D341Med (cell line): ENCODE measurements at places on chromosomes 12 and 14.
A peak's percentile ranks its signal among the peaks of the same experiment; 100 is the strongest.

DNA sequence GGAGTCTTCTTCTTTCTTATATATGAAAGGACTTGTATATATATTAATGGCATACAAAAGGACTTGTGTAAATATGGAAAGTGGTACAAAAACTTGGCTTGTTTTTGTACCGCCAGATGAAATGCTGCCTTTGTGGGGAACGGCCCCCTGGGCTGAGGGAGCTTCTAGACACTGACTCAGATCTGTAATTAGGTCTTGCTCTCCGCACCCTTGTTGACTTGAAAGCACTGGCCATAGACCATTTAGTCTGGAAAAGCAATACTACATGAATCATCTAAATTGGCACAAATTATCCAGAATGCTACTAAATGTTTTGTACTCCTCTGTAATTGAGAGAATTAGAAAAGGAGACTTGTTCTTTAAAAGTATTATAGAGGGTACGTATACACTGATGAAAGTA, 399.9 kb upstream of the RGS6 start:
- no peak for DNase-seq

GRCh38 chr14:105195522-105196264, 14.6 kb upstream of the NUDT14 start:
- DNase-seq = no peak

DNA sequence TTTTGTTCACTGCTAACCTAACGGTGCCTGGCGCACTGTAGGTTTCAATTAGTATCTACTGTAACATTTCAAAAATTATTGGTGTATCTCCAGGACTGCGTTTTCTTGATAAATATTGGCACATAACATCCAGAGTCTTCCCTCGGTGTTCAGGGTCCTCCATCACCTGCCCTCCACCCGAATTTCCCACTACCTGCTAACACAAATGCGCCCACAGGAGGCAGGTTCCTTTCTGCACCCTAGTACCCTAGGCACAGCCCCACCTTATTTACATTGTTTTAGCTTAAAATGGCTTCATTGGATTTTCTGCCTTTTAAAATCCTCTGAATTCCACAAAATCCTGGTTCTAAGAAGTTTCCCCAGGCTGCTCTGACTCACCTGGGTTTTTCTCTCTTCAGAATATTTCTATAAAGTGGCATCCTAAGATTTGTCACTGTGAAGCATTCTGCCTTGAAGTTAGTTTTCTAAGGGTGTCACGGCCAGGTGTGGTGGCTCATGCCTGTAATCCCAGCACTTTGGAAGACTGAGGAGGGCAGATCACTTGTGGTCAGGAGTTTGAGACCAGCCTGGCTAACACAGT, 38.6 kb downstream of the CPM start:
- DNase-seq = no peak

DNA sequence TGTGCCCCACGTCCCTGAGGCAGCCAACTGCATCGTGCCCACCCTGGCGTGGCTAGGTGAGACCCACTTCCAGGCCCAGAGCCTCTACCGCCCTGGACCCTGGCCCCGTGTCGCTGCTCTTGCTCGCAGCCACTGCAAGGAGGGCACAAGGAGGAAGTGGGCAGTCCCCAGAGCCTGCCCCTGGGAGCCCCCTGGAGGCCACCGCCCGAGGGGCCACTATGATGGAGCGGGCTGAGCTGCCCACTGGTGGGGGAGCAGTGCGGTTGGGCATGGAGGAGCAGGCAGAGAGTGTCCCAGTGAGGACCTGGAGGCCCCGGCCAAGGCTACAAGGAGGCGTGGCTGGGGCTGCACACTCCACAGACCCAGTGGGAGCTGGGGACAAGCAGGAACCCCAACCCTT, 323.6 kb downstream of the PCNX1 start:
- DNase-seq = no peak

DNA sequence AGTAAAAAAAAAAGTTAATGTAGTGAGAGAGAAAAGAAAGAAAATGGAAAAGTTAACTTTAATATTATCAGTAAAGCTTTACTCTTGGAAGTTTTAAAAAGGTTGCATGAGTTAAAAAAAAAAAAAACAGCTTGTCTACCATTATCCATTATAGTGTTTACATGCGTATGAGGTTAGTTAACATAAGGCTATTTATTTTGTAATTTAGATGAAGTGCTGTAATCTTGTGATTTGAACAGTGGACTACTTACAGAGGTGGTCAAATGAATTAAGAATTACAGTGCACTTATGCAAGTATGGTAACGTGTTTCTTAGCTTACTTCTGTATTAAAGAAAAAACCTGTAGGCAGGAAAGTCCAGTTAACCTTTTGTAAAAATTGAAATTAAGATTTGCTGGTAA, 30.7 kb downstream of the WASHC4 start:
- no peak for DNase-seq

- DNase-seq = peak; percentile 45
Measured at GRCh38 chr12:97404543-97404942, 58.1 kb upstream of the RMST start.

- DNase-seq = no peak
Measured at GRCh38 chr14:104396682-104397470, 182.7 kb upstream of the C14orf180 start.

DNA sequence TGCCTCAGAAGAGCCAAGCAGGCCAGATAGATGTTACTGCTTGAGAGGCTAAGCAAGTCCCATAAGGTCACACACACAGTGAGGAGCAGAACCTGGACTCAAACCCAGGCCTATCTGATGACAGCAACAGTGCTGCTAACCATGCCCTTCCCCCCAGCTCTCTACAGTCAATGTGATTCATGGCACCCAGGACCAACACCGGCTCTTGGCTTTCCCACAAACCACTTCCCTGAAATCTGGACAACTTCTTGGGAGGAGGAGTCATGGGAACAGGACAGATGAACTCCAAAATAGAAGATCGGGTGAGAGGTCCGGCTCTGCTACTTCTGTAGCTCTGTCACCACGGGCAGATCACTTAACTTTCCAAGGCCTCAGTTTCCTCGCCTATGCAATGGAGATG, 716 bp upstream of the PTGDR start:
- DNase-seq = no peak

DNA sequence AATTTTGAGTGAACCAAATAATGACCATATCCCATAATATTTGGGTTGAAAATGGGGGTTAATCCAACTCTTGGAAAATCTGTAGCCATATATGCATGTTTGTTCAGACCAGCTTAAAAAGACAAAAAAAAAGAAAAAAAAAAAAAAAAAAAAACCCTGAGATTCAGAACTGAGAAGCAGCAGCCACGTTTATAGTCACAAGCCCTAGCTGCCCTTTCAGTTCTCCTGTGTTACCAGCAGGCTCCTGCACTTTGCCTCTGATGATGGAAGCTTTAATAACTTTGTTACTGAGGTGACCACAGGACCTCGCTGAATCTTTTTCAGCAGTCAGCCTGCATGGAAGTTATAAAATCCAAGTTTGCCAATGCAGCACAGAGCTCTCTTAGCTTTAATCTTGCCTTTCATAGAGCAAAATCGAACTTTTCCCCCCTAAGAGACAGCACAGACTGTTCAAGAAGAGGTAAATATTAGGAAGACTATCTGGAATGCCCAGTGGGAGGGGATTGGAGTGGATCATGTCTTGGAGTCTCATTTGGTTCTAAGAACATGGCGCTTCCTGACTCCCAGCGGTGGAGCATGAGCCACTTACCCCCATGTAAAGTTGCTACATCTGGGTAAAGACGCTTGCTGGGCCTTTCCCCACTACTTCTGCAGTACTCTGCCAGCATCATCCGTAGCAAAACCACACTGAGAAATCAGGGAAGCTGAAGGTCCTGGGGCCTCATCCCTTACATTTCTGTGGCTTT, 20.6 kb downstream of the GNG2 start:
- no peak for DNase-seq

- DNase-seq = no peak
Measured at GRCh38 chr14:99573436-99574098, 30.4 kb downstream of the CCDC85C start.

GRCh38 chr12:24945039-24945438, 3.9 kb downstream of the BCAT1 start:
- DNase-seq = no peak

GRCh38 chr12:89959179-89959578, 250.5 kb upstream of the ATP2B1 start:
- DNase-seq = no peak

DNA sequence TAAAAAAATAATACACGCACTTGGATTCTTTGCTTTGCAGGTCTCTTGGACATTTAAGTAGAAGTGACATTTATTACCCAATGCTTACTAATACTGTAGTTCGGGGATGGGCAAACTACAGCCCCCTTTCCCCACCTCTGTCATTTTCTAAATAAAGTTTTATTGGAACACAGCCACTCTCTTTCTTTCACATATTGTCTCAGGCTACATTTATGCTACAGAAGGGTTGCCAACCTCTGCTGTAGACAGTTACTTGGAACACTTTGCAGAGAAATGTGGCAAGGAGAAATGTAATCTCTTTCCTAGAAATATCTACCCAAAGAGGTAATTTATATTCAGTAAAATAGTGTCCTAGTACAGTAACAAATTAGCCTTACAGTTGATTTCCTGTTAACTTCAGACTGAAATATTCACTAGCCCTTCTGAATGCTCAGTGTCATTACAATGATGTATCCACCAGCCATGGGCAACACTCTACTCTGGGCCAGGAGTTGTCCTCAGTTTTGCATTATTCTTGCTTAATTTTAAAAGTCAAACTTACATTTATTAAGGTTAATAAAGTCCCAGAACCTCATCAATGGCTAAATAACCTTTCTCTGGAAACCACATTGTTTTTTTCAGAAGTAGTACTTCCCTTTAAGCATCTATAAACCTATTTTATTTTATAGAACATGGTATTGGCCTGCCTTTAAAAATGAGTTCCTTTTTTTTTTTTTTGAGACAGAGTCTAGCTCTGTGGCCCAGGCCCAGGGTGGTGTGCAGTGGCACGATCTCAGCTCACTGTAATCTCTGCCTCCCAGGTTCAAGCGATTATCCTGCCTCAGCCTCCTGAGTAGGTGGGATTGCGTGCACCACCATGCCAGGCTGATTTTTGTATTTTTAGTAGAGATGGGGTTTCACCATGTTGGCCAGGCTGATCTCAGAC, 269.6 kb upstream of the AMIGO2 start:
- DNase-seq = no peak

DNA sequence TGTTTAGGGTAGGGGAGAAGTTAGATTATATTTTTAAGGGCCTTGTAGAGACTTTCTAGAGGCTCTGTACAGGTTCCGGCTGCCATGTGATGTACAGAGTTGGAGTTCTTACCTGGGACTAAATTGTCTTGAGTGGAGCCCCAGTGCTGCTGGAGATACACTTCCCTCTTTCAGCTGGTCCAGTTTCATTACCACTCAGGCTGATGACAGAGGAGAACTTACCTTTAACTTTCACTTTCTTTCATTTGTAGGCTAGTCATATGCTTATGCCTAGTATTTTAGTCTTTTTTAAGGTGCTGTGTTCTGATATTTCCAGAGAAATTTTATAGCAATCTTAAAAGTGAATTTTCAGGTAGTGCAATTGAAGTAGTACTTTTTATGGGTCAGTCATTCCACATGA, 117.3 kb downstream of the ERC1 start:
- no peak for DNase-seq

DNA sequence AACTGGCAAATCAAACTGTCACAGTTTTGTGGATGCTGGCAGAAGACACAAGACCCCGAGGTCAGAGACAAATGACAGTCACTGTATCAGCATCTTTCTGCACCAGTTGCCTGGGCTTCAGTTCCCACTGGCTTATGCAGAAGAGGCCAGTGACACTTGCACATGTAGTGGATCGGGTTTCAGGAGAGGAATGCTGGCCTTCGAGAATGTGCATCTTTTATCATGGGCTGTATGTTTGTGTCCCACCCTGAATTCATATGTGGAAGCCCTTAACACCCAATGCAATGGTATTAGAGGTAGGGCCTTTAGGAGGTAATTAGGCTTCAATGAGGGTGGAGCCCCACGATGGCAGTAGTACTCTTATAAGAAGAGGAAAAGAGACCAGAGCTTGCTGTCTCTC, 150.9 kb downstream of the SLC15A4 start:
- DNase-seq = no peak

DNA sequence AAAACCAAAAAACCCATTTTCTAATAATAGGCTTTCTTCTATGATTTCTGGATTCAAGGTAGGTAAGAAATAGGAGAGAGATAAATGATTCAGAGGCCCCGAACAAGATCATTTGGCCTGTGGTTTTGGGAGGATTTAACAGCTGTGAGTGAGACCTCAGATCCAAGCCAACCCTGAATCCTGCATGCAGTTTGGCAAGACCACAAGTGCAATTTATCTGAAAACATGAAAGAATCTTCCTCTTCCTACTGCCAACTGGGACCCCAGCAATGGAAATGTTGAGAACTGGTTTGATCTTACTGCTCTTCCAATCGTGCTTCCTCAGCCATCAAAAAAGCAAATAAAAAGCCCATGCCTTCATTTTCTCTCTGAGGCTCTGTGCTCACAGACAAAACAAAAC, 519.7 kb upstream of the TBX3 start:
- DNase-seq = no peak

DNA sequence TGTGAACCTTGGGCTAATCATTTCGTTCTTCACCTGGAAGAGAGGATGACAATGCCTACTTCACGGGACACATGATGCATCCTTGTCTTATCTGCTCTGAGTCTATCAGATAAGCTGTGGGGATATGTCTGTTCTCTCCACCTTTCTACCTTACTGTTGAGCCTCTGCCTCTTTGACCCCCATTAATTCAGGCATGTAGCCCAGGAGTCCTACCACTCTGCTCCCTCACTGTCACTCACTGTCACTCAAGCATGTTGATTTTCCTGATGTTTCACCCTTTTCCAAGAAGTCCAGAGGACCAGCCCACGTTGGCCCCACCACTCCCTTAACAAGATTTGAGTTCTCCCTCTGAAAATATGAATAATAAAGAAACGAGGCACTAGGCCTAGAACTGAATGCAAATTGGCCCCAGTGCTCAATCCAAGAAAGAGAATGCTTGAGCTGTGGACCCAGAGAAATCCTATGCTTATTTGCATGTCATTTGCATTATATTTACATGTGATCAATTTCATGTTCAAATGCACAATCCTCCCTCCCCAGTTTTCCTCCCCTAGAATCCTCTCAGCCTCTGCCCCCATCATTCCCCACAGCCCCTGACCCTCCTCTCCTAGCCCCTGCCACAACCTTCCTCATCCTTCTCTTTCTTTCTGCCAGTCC, 6.4 kb upstream of the SMUG1 start:
- no peak for DNase-seq

GRCh38 chr12:120690083-120690450, 3.1 kb downstream of the MLEC start:
- DNase-seq = no peak

- DNase-seq = no peak
Measured at GRCh38 chr14:55151601-55152000, 22.5 kb downstream of the LGALS3 start.

DNA sequence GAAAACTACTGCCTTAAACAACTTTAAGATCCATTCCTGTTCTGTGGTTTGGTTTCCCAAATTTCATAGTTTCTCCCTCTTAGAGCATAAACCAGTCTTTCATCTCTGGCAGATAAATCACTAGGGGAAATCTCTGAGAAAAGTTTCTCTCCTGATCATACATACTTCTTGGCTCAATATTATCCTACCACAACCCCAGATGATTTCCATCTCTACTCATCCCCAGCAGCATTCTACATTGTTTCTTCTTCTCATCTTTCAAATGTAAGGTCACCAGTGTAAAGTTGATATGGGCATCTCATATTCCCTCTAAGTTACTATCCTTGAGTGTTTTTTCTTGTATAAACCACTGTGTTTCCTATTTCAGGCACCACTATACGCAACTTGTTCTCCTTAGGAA, 45.9 kb upstream of the PLEKHG7 start:
- DNase-seq = no peak

GRCh38 chr12:54448344-54448743, 25.1 kb downstream of the GTSF1 start:
- DNase-seq = no peak
